ENCODE measurements at places on chromosomes 1 and 21.

DNA sequence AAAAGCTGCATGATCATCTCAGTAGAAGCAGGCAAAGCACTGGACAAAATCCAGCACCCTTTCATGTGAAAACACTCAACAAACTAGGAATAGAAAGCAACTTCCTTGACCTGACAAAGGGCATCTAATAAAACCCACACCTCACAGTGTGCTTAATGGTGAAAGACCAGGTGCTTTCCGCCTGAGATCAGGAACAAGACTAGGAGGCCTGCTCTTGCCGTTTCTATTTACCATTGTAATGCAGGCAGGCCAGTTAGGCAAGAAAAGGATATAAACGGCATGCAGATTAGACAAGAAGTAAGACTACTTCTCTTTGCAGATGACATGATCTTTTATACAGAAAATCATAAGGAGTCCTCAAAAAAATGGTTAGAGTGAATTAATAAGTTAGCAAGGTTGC is 37.2 kb downstream of the SLC37A1 start:
- no peak for DNase-seq

GRCh38 chr1:197130677-197131304 is 15.7 kb downstream of the ASPM start:
- no peak for DNase-seq

DNA sequence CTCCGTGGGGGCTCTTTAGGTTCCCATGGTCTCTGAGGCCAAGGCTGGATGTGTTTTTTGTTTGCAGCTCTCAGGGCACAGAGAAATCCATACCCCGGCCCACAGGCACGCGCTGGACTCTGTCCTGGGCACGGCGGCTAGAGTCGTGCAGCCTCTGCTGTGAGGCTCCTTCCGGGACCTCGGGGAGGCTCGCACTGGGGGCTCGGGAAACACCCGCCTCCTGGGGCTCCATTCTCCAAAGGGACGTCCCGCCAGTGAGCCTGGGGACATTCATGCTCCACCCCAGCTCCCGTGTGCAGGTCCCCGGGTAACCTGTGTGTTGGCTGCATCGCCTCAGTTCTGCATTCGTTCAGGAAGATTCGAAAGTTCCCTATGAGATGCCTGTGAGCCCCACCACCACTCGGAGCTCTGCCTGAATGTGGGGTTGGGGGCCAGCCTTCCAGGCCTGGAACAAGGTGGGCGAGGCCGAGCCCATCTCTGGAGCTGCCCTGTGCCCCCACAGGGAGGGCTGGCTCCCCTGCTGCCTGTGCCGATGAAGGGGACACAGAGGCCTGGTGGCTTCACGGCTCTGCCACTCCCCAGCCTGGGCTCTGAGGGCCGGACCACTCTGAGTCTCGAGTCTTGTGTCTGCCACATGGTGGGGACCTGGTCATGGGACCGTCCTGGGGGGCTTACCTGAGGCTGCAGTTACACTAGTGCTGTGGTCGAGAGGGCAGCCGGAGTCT is 182.0 kb upstream of the ARHGEF16 start:
- no peak for DNase-seq

DNA sequence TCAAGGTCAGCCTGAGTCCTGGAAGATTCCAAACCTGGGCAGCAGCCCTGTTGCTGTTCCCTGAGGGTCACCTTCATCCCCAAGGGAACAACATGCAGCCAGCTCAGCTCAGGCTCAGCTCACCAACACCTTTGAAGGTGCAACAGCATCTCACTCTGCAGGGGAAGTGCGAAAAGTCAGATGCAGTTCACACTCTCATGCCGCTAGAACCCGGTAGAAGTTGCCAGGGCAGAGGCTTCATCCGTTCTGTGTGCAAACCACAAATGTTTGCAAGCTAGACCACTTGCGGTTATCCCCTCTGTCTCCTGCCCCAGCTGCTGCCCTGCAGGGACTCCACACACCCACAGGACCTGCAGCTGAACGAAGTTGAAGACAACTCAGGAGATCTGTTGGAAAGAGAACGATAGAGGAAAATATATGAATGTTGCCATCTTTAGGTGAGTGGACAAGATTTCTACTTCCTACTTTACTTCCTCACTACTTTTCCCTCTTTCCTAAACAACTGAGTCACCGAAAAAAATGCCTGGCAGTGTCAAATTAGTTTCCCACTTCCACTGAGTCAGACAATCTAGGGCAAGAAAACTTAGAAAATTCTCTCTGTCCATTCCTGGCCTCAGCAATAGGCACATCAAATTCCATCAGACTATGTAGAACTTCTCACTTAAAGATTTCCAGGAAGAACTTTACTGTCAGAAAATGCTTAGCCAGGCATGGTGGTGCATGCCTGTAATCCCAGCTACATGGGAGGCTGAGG is 1.8 kb upstream of the FCRL6 start:
- peak; percentile 10 for DNase-seq
